ENCODE measurements at places on chromosomes 16 and 17. TPM values are rescaled to one million over a fixed set of nuclear protein-coding genes. Genes with fewer than 3 reads are reported as not detected.

- peak; percentile 54 for DNase-seq
Measured at GRCh38 chr16:10933865-10934264, 8.4 kb downstream of the DEXI start.

Gene ATAD5
- polyA plus RNA-seq: 0.29 TPM

DNA sequence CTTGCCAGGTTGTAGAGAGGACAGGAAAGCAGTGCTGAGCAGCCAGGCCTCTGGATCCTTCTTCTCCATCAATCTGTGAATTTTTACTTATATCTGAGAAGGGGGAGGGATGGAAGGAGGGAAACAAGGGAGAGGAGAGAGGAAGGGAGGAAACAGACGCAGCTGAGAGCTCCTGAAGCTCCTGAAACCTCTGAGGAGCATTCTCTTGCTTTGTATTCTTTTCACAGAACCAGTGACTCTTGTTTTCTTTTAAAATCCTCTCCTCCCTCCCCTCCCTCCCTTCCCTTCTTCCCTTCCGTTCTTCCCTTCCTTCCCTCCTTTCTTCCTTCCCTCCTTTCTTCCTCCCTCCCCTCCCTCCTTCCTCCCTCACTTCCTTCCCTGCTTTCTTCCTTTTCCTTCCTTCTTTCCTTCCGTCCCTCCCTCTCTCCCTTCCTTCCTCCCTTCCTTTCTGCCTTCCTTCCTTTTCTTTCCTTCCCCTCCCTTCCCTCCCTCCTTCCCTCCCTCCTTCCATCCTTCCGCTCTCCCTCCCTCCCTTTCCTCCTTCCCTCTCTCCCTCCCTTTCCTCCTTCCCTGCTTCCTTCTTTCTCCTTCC, 60.0 kb upstream of the RBFOX1 start:
- no peak for DNase-seq

GRCh38 chr16:2498531-2499253, 15.1 kb upstream of the ATP6V0C start:
- DNase-seq: no peak

Gene TEX19
- polyA plus RNA-seq: not detected

- DNase-seq: no peak
Measured at GRCh38 chr16:18788828-18789514, 1.2 kb downstream of the RPS15A start.

Gene MEIOB
- not detected for polyA plus RNA-seq
